ENCODE measurements at places on chromosomes 7 and 10.
A peak's percentile ranks its signal among the peaks of the same experiment; 100 is the strongest.

- no peak for DNase-seq
Observed at GRCh38 chr10:30435073-30435422, 1.1 kb downstream of the MAP3K8 start.

DNA sequence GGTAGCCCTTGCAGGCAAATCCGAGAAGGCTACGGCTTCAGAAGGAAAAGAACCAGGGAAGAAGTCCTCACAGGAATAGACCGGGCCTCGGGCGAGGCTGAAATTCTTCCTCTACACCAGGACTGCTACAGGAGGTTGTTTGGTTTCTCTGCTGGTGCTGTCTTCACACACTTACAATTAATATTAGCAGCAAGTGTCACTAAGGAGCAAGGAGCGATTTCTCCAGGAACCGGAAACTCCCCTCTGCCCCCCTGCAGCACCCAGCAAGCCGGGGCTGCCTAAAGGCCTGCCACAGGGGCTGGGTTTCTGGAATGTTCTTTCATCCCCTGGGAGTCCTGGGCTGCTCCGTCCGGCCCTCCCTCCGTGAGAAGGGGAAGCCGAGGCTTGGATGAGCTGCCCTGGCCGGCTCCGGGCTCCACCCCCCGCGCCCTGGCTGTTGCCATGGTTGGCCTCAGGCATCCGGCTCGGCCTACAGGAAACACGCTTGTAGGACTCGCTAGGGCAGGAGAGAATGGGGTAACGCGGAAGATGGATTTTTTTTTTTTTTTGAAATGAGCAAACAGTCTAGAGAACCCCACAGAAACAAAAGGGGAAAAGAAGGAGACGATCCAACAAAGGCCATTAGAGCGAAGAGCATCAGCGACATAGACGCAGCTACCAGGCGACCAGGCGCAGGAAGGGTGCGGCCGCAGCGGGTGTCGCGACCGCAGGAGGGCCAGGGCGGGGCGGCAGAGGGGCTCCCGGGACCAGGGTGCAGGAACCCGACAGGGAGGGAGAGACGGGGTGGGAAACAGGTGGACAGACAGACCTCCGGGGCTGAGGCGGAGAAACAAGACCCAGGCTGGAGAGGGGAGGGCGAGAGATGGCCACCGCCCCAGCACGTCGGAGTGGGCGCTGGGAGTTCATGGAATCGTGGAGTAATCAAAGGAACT is 33.0 kb downstream of the EN2 start:
- no peak for DNase-seq

GRCh38 chr7:126305671-126306070 is 947.1 kb downstream of the GRM8 start:
- DNase-seq = no peak

DNA sequence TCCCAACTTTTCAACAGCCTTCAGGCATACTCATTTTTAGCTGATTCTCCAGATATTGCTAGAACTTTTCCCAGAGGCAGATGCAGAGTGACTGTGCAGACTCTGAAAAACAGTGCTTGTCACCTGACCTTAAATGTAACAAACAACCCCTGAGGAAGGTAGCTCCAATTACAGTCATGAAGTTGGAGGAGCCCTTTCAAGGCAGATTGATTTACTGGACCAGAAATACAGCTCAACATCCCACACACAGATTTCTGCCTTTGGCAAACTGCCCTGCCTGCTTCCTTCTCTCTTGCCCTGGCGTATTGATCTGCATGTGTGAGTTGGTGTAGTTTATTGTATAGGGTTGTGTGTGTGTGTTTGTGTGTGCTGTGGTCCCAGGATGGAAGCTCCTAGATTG is 38.5 kb downstream of the PYROXD2 start:
- no peak for DNase-seq

GRCh38 chr7:4684846-4685245 is 2.8 kb downstream of the FOXK1 start:
- no peak for DNase-seq

DNA sequence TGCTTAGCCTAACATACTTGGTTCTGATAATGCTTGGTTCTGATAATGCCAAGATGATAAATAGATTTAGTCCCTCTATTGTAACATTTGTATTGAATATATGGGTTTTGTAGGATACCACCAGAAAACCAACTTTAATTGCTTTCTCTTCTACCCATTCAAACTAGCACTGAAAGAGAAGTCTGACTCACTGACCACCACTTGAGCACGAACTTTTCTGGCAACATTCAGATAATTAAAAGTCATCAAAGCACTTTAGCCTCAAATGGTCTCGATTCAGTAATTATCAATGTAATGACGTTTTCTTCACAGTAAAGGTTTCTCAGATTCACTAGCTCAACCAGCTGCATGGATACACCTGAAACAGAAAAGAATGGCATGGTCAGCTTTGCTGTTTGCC is 63.0 kb downstream of the HDAC9 start:
- no peak for DNase-seq

GRCh38 chr7:77438131-77438530 is 22.0 kb upstream of the GSAP start:
- DNase-seq = no peak

DNA sequence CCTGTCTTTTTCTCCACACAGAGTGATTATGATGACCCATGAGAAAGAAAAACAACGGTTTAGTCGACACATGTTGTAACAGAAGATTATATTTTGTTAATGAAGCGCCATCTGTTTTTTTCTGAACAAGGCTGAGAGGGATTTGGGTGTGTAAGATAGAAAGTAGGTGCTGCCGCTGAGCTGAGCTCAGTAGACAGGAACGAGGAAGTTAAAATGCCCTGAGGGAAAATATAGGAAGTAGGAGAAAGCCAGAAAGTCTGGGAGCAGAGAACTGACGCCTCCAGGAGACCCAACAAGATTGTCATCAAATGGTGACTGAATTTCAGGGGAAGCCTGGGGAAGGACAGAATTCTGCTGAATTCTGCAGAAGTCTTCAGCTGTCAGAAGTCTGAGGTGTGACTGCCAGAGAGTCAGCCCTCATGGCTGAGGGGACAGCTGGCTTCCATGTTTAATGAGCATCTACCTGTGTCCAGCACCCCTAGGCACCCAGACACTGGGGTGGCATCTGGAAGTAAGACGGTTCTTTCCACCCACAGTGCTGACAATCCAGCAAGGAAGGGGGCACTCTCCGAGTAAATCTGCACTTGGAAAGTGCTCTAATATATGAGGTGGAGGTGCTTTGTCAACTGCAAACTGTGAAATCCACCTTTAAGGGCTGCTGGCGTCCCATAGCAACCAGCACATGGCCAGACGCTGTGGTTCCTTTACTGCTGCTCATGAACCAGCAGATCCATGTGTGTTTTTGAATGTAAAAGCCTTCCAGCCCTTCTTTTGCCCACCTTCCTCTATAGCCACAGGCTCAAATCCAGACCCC is 12.5 kb upstream of the TSPAN15 start:
- DNase-seq = no peak

DNA sequence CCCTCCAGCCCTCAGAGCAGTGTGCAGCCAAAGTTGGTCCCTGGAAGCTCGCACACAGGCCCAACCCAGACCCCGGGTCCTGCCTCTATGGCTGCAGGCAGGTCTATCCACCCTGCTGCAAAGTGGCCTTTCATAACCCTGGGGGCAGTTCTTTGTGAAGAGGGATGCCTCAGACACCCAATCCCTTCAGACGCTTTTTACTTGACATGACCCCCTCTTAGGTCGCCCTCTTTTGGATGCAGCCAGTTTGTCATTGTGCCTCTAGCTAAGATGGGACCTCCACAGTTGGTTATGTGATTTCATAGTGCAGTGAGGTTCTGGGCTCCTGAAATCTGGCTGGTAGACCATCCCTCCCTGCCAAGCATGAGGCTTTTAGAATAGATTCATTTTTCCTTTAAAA is 27.3 kb downstream of the SMKR1 start:
- no peak for DNase-seq

DNA sequence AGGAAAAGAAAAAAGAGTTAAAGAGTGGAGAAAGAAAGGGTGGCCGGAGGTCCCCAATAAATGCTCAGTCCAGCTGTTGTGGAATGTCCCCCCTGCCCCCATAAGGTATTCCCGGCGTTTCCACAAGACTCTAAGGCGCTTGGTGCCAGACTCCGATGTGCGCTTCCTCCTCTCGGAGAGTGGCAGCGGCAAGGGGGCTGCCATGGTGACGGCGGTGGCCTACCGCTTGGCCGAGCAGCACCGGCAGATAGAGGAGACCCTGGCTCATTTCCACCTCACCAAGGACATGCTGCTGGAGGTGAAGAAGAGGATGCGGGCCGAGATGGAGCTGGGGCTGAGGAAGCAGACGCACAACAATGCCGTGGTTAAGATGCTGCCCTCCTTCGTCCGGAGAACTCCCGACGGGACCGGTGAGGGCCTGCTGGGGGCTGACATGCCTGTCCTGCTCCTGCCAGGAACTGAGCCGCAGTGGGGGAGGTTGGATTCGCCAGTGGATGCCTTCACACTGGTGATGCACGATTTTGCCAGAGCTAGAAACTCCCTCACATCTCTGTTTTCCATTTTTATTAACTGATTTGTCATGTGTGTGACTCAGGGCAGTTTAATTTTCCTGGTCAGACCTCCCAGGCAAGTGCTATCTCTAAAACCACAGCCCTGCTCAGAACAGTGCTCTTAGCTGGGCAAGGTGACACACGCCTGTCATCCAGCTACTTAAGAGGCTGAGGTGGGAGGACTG is 34.2 kb downstream of the TACR2 start:
- DNase-seq = no peak

- no peak for DNase-seq
Observed at GRCh38 chr7:32243687-32244290, 173.6 kb upstream of the PDE1C start.

GRCh38 chr7:155729847-155730246 is 82.4 kb downstream of the SHH start:
- DNase-seq = peak; percentile 15

DNA sequence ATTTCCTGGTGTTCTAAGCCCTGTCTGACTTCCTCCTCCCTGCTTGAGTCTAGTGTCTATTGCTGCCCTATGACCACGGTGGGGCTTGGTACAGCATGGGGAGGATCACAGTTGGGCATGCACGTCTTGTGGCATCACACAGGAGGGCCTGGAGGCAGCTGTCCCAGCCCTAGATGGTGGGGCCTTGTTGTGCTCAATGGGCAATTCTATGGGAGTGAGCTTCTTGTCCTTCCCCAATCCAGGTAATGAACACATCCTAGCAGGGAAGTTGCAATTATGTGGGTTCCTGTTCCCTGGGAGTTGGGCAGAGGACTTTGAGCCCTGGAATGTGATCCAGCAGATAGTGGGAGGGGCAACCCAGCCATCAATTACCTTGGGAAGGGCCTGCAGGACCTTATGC is 10.8 kb upstream of the FAM3C start:
- DNase-seq = no peak

All from NCI-H1048 (cell line).